ENCODE measurements at places on chromosomes 6 and 20.

DNA sequence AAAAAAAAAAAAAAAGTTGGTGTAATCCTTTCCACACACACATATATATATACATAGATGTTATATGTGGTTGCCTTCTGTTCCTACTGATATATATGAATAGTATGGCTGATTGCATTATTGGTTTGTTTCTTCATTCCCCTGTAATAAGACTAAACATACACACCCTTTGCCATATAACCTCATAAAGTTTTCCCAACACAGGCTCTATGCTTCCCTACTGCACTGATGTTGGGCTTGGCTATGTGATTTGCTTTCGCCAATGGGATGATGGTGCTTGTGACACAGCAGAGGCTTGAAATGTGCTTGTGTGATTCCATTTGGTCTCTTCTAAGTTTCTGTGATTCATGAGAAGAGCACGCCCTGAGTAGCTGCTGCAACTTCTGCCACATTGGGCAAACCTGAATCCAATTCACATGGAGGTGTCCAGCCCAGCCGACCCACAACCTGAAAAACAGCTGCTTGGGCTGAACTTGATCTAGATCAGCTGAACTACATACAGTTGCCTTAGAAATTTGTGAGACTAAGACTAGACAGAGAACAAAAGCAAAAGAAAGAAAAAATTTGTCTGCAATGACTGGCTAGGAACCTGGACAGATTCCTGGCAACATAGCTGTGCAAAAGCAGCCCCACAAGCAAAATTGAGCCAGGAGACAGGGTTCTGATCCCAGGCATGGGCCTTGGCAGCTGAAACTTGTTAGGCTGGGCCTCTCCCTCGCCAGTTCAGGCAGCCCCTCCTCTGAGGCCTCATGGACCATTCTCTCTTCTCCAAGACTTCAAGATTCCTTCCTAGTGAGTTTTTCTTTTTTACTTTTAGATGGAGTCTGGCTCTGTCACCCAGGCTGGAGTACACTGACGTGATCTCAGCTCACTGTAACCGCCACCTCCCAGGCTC is 13.4 kb upstream of the TBC1D20 start:
- DNase-seq, result no peak

- no peak for DNase-seq
Observed at GRCh38 chr6:170231293-170232185, 59.3 kb downstream of the DLL1 start.

GRCh38 chr6:33211666-33212422 is 3.5 kb downstream of the RING1 start:
- no peak for DNase-seq

DNA sequence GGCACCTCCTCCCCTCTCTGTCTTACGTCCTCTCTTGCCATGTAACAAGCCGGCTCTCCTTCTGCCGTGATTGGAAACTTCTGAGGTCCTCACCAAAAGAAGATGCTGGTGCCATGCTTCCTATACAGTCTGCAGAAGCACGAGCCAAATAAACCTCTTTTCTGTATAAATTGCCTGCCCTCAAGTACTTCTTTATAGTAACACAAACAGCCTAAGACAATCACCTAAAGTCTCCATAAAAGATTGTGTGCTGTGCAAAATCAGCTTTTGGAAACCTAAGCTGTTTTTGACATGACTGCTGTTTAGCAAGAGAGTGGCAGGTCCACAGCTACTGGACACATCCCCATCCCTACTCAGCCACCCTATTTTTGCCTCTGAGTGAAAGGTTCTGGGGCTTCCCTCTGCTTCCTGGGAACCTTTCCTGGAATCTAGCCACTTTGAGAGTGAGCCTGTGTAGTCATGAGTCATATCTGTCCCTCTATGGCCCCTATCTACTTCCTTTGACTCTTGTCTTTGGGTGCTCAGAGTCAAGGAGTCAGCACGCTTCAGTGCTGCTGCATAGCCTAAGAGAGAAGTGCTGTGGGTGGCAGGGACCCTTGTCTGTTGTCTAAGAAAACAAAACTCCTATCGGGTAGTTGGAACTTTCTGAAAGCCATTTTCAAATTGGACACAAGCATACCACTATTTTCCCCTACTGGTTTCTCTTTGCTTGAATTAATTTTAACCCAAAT is 110.0 kb downstream of the PPP1R14C start:
- no peak for DNase-seq

DNA sequence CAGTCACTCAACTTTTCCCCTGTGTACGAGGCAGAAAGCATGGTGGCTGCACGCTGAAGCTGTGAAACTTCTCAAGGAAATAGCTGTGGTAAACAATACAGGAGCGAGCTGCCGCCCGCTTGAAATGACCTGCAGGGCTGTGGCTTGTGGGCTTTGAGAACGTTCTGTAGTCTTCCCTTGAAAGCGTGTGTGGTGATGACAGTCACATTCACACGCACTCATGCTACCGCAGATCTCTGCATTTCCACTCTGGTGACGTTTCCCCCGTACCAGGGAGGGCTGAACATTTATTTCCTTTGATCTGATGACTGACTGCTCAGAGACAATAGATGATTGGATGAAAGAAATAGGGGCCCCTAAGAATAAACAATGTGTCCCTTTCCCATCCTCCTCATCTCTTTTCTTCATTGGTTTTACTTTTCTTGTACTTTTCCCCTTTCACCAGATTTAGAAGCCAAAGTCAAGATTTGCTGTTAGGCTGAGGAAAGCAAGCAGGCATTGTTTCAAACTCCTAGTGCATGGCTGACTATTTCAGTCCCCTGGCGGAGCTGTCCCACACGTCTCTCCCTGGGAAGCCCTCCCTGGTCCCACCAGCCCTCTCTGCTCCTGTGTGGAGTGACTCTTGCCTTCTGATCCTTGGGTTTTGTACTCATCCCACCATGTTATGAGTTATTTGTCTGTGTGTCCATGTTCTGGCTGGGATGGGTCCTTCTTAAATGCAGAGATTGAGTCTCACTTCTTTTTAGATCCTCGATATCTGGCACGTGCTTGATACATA is 3.9 kb downstream of the SYTL3 start:
- DNase-seq, result no peak

- DNase-seq, result no peak
Observed at GRCh38 chr6:113629256-113629655, 227.9 kb upstream of the MARCKS start.

DNA sequence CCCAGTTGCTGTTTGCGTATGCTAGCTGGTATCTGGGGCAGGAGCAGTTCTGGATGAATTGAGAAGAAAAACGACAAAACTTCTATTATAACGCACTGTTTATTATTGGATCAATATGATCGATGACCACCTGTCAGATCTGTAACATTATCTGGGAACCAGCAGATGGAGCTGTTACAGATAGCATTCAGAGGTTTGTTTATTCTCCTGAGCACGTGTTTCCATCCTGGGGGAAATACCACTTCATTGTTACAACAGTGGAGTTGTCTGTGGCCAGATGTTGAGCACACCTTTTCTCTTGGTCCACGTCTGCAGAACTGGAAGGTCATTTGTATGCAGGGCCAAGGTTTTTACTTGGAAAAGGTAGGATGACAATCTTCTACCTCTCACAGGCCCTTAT is 16.0 kb upstream of the NKX2-2 start:
- DNase-seq, result no peak

- no peak for DNase-seq
Observed at GRCh38 chr6:37303891-37304503, 46.1 kb upstream of the TMEM217 start.

GRCh38 chr20:53943522-53944291 is 126.7 kb downstream of the BCAS1 start:
- DNase-seq, result no peak

- DNase-seq, result no peak
Observed at GRCh38 chr6:40393641-40394040, 193.5 kb downstream of the LRFN2 start.

DNA sequence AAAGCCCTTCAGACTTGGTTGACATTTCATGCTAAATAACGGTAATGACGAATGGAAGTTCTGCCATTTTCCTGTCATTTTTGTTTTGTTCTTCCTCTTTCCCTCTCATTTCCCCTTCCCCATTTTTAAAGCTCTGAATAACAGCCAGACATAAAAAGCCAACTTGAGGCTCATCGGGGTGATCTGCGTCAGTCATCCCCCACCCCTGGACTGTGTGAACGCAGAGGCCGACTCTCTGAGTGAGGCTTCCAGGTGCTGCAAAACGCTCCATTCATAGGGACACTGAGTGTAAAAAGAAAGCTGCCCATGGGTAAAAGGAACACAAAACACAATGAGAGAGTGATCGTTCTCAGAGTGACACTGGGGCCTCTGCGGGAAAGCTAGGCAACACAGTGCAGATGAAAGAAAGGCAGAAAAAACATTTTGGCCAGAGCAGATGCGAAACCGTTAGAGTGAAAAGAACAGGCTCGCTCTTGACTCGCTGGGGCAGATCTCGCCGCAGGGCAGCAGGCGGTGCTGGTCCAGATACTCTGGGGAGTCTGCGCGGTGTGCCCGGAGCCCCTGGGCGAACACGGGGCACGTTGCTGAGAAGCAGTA is 684.8 kb downstream of the QKI start:
- no peak for DNase-seq

DNA sequence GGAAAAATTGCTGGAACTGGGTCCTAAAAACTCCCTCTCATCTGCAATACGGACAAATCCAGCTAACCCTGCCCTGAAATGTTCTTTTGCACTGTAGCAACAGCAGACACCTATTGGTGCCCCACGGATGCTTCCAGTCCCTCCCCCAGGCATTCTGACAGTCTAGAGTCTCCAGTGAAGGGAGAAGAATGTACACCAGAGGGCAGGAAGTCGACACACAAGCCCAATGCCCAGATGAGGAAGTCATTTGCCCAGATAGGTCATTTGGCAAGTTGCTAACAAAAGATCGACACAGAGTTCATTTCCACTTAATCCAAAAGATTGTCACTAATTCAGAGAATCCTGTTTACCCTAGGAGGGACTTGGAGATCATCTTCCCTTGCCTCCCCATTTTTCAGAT is 293.0 kb upstream of the PRDM1 start:
- DNase-seq, result no peak

DNA sequence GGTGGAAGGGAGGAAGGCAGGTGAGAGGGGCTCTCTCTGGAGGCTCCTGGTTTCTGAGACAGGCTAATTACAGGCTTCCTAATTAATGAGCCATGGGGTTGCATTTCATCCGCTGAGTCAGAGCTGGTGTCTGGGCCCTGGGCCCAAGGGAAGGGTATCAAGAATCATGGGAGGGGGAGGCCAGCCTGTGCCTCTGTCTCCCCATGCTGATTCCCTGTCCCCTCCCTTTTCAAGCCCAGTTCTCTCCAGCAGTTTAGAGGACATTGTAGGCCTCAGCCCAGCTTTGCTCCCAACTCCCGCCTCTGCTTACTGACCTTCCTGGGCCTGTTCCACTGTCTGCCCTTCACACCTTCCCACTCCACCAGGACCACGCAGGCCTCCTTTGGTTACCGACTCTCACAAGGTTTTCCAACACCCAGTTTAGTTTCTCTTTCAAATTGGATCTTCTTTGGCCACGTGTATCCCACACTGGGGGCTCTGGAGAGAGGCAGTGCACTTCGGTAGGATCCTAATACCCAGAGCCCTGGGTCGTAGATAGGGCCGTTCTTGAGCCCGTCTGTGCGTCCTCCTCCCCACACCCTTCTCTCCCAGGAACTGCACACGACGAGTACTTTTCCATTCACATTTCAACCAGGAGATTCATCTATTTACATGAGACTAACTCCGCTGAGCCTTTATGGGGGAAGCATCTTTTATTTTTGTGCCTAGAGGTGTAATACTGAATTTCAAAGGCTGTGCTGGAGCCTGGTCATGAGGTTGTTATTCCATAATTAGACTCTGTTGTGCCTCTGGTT is 18.2 kb upstream of the AVP start:
- DNase-seq, result peak; percentile 34

GRCh38 chr6:149081281-149081680 is 236.2 kb upstream of the TAB2 start:
- DNase-seq, result no peak

- no peak for DNase-seq
Observed at GRCh38 chr6:152673236-152673635, 24.5 kb upstream of the MYCT1 start.

- DNase-seq, result no peak
Observed at GRCh38 chr6:24664046-24664987, 2.4 kb downstream of the TDP2 start.

All from NCI-H1417 treated with DMSO at 0.1 percent for 48 hours (cell line).